ENCODE measurements at places on chromosomes 7 and 10.

DNA sequence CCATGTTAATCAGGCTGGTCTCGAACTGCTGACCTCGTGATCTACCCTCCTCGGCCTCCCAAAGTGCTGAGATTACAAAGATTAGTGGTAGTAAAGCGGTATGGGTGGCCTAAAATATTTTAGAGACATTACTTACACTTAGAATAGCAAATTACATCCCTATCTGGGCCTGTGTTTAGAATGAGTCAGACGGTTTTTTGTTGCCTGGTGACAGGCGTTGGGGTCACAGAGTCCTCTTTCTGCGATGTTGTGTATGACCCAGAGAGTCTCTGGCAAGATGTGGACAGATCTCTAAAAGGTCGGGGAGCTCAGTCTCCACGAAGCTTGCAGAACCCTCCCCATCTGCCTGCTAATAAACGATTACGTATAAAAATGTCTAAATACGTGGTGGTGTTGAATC, 39.6 kb upstream of the PRKCQ start:
- no peak for DNase-seq

DNA sequence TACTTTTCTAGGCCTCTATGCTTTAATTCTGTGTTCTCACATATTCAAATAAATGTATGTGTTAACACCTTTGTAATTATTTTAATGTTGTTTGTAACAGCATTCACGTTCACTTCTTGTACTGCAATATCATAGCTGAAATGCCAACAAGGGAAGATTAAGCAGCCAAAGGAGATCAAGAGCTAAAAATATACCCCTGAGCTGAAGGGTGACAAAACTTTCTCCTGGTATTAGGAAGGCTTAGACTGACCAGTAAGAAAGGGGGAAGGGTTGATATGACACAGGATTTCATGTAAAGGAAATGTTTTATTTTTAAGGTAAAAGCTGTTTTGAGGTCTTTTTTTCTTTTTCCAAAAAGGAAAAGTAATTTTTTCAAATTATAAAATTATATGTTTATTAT, 40.4 kb upstream of the VDAC2 start:
- no peak for DNase-seq

- DNase-seq, result no peak
These were observed 236.2 kb upstream of the PITRM1 start for GRCh38 chr10:3408603-3409365.

- no peak for DNase-seq
These were observed 25.0 kb downstream of the RGS10 start for GRCh38 chr10:119517235-119518141.

DNA sequence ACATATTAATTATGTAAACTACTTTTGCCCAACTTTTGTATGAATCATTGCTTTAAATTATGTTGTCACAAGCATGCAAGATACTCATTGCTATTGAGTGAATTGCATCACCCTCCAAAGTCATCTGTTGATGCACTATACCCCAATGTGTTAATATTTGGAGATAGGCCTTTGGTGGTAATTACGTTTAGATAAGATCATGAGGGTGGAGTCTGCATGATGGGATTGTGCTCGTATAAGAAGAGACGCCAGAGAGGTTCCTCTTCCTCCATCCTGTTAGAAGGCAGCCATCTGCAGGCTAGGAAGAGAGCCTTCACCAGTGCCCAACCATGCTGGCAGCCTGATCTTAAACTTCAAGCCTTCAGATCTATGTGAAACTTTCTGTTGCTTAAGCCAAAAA, 95.3 kb upstream of the MAGI2 start:
- DNase-seq, result no peak

DNA sequence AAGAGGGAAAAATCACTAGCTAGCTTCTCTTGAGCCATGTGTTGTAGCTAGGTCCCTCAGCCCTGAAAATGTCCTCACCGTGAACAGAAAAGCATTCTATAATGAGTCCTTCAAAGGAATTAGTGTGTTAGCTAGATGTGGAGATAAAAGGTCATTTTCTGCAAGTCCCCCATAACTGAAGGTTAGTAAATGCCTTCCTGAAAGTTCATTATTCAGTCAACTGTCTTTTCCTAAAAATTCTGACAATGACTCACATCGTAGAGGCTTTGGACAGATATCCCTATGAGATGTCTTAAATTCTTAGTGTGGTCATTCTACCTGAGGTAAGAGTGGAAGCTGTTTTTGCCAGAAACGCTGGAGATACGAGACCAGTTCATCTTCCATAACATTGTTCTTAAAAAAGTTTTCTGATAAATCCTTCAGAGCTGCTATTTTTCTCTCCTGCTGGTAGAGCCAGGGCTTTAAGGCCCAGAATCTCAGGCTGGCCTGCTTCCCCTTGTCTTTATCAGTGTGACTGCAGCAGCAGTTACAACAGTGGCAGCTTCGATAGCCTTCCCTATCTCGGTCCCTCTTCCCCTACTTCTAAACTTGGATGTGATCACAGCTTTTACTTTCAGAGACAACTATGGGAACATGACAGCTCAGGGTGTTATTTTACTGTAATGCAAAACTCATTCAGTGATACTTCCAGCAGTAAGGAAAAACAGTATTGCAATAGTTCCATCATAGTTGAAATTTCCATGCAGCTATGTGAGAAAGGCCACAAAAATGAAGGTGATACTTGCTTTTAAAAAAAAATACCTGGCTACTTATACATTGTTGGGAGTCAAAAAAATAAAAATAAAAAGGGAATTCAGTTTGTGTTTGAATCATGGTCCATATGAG, 37.3 kb upstream of the PRKAR2B start:
- no peak for DNase-seq

GRCh38 chr7:157875230-157876179, 538.7 kb downstream of the DNAJB6 start:
- DNase-seq, result peak; percentile 24

GRCh38 chr7:143733876-143734275, 23.6 kb downstream of the CTAGE6 start:
- no peak for DNase-seq

- DNase-seq, result no peak
These were observed 6.8 kb upstream of the LRRC4 start for GRCh38 chr7:128037880-128038619.

DNA sequence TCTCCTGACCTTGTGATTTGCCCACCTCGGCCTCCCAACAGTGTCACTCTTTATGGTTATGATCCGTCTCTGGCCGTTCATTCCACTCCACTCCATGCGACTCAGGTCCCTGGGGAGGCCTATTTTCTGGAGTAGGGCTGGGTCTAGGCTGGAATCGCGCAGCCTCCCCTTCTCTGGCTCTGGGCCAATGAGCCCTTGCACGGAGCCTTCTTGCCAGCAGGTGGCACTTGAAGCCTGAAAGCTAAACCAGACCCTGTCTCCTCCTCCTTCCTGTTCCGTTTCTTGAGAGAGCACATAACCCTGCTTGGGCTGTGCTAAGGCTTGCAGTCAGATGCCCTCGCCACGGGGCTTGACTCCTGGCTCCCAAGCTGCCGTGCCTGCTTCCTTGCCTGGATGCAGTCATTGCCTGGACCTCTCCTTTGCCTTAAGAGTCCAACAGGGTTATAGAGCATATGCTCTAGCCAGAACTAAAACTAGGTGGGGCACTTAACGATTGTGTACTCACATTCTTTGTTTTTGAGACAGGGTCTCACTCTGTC, 9.6 kb upstream of the DNAJB12 start:
- peak; percentile 74 for DNase-seq

- DNase-seq, result no peak
These were observed 126.4 kb upstream of the DKK1 start for GRCh38 chr10:52187521-52188258.

- DNase-seq, result no peak
These were observed 63.4 kb downstream of the KIAA1549 start for GRCh38 chr7:138917771-138918170.

- no peak for DNase-seq
These were observed 230.3 kb upstream of the MDFIC start for GRCh38 chr7:114691605-114692004.
